GDM1 (cell line): ENCODE measurements at places on chromosomes 7 and 10.

DNA sequence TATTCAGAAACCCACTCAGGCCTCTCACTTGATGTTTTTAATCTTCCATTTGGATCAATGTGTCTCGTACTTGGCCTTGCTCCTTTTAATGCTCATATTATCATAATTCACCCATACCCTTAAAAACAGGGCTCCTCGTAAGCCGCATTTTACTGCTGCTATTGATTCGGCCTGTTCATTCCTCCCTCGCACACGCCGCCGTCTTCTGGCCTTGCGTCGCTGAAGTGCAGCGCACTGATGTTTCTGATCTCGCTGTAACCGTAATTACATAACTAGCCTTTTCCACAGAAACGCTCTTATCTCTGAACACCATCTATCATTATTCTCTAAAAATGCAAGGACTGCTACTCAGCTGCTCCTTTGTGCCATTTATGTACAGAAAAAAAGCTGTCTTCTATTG is 544.5 kb upstream of the FOXK1 start:
- no peak for DNase-seq

DNA sequence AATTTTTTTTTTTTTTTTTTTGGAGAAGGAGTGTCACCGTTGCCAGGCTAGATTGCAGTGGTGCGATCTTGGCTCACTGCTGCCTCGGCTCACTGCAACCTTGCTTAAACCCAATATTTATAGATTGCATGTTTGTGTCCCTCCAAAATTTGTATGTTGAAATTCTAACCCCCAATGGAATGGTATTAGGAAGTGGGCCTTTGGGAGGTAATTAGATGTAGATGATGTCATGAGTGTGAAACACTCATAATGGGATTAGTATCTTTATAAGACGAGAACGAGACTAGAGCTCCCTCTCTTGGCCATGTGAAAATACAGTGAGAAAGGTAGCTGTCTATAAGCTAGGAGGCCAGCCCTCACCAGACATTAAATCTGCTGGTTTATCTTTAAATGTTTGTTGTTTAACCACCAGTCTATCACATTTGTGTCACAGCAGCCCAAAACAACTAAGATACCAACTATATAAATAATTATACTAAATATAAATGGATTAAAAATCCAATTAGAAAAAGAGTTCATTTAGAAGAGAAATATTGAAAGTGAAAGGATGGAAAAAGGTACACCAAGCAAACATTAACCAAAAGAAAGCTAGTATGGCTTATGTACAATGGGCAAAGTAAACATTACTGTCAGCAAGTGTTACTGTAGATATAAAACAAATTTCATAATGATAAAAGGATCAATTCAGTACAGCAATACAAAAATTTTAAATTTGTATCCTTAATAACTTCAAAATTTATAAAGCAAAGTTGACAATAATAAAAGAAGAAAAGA is 9.3 kb downstream of the TCAF1 start:
- no peak for DNase-seq

DNA sequence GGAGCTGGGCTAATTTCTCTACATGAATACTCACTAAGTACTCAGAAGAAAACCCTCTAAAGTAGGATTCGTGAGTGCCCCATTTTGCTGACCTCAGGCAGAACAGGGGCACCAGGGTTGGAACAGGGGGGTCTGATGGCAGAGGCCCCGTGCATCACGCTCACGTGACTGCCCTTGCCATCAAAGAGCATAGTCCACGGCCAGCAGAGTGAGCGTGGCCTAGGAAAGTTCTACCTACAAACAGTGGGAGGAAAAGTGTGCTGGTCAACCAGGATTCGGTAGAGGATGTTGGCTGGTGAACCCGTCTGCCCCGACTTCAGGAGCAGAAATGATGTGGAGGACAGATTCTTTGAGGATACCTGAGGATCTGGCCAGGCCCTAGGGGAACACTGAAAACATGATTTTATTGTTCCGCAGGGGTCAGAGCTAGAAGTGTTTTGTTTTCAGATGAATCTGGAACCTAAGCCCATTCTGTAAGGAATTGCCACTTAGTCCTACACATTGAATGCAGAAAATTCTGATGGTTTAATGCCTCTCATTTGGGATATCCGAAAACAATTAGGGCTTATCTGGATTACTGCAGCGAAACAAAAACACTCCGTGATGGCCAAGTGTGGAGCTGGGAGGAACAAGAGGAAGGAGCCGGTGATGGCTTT is 138.8 kb upstream of the SHH start:
- no peak for DNase-seq

DNA sequence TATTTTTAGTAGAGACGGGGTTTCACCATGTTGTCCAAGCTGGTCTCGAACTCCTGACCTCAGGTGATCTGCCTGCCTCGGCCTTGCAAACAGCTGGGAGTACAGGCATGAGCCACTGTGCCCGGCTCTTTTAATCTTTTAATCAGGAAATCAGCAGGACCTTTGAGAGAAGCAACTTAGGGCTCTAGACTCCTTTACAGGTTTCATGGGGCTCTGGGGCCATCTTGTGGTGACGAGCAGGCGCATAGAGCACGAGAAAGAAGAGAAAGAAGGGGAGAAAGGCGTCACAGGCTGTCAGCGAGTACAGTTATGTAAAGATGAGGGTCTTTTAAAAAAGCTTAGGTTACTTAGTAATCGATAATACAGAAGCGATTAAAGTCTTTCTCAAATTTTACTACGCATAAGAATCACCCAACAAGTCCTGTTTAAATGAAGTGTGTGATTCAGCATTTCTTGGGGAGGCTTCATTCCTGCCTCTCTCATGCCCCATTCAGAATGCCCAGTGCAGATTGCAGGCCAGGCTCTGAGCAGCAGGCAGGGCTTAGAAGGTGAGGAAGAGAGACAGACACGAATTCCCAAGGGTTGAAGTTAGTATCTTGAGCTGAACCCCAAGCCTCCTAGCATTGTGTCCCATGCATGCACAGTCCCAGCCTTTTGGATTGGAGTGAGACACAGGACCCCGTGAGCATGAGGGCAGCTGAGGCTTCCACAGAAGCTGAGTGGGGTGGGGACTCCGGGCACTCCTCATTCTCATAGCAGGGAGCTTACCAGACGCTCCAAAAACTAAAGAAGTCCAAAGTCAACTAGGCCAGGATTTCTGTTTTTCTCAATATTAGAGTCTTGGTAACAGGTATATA is 23.6 kb upstream of the PFKP start:
- DNase-seq: peak; percentile 47

DNA sequence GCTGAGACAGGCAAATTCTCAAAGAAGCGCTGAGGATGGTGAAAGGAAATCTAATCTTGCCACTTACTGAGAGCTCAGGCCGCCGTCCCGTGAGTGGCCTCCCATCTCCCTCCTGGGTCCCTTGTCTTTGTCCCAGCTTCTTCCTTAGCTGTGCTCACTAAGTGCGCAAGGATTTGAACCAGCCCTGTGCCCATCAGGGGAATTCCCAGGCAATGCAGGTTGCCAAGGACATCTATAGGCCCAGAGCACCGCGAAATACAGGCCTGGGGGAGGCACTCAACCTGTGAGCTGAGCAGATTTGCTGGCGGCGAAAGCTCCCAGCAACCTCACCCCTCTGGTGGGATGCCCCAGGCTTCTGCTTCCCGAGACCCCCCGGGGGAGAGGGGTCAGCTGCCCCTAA is 64.8 kb downstream of the OAT start:
- DNase-seq: no peak
